Right atrium auricular region (tissue), 2 donors: ENCODE measurements at places on chromosomes 1 and 21. TPM values are rescaled to one million over a fixed set of nuclear protein-coding genes. Genes with fewer than 3 reads are reported as not detected.
A peak's percentile ranks its signal among the peaks of the same experiment; 100 is the strongest.

NCAM2 gene
- 2.3 TPM for total RNA-seq

C1QB gene
- total RNA-seq, result 82.5 TPM

GRCh38 chr1:73611681-73612080 lies 586.3 kb downstream of the LRRIQ3 start:
- H3K36me3 ChIP-seq, result no peaks in the 10 kb centered on the region
- H3K27ac ChIP-seq, result no peak overlapping the region
- no peak for DNase-seq
- no peaks in the 10 kb centered on the region for H3K4me1 ChIP-seq

DNA sequence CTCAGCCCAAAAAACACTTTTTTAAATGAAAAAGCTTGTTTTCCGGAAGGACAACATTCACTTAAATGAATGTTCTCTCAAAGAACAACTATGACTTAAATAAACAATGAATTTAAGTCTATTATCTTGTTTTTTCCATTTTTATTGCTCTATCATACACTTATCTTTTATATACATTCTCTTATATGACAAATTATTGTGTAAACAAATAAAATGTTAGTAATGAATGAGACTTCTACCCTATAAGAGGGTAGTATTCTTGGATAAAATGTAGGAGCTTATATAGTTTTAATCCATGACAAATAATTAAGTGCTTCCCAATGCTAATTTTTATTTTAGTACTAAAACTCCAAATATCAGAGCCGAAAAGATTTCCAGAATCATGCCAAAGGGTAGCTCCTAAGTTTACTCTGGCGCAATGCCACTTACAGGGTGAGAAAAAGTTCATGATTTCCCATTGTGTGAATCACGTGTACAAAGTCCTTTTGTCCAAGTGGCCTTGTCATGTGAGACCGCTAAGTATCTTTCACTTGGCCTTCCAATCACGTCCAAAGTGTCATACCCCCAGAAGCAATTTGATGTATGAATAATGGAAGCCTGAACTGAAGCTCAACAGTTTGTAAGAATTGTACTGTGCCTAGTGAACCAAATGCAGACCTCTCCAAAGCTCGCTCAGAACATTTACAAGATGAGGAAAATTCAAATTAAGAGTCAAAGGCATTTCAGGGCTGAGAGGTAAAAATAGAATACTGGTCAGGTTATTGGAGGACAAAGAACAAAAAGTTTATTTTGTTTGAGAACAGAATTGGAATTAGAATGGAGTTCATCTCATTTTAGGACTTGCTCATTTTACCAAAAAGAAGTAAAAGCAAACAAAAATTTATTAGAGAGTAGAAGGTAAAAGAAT lies 56.6 kb upstream of the C1orf21 start:
- no peaks in the 10 kb centered on the region for H3K27me3 ChIP-seq
- H3K27ac ChIP-seq, result peak overlapping the region; percentile 63
- H3K36me3 ChIP-seq, result no peaks in the 10 kb centered on the region
- H3K4me1 ChIP-seq, result no peaks in the 10 kb centered on the region

GRCh38 chr1:169240449-169241232 lies 127.0 kb downstream of the NME7 start:
- H3K27ac ChIP-seq, result no peak overlapping the region
- H3K4me1 ChIP-seq, result no peaks in the 10 kb centered on the region
- H3K36me3 ChIP-seq, result no peaks in the 10 kb centered on the region
- no peak overlapping the region for H3K4me3 ChIP-seq

DNA sequence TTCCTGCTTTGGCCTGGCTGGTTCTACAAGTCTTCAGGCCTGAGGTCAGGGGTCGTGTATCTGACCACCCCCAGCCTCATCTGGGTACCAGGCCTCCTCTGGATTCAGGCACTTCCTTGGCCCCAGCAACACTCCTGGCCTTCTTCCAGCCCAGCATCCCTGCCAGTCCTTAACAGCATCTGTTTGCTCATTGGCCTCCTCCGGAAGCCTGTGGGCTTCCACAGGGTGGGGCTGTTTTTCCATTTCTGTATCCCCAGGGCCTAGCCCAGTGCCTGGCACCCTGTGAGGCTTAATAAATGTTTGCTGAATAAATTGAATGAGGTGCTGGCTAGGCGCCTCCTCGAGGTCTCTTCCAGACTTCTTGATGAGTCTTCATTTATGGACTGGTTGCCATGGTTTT lies 21.5 kb upstream of the GPR37L1 start:
- no peak overlapping the region for H3K4me3 ChIP-seq
- no peaks in the 10 kb centered on the region for H3K27me3 ChIP-seq
- H3K36me3 ChIP-seq, result no peaks in the 10 kb centered on the region
- no peaks in the 10 kb centered on the region for H3K4me1 ChIP-seq
- DNase-seq, result no peak

GRCh38 chr1:43206600-43207228 lies 34.6 kb downstream of the CFAP57 start:
- peak overlapping the region; percentile 49 for H3K27ac ChIP-seq
- no peak for DNase-seq
- no peaks in the 10 kb centered on the region for H3K4me1 ChIP-seq

- H3K4me1 ChIP-seq, result no peaks in the 10 kb centered on the region
- H3K27ac ChIP-seq, result no peak overlapping the region
- peaks cover 38% of the 10 kb centered on the region for H3K36me3 ChIP-seq
- no peak overlapping the region for H3K4me3 ChIP-seq
- no peaks in the 10 kb centered on the region for H3K27me3 ChIP-seq
- DNase-seq, result no peak
Measured at GRCh38 chr1:77906019-77906545, 17.7 kb downstream of the NEXN start.

DNA sequence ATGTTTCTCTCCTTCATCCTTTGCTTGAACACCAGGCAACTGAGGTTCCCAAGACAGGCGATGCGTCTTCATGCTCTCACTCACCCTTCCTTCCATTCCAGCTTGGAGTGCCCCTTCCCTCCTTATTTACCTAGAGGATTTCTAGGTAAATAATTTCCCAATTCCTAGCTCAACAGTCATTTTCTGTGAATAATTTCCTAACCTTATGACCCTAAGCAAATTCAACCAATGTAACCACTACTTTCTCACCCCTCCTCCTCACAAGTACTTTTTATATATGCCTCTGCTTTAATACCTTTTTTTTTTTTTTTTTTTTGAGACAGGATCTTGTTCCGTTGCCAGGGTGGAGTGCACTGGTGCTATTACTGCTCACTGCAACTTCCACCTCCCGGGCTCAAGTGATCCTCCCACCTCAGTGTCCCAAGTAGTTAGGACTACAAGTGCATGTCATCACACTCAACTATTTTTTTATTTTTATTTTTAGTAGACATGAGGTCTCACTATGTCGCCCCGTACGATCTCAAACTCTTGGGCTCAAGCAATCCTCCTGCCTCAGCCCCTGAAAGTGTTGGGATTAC lies 86.7 kb downstream of the USP24 start:
- no peak overlapping the region for H3K4me3 ChIP-seq
- DNase-seq, result no peak
- H3K27me3 ChIP-seq, result no peaks in the 10 kb centered on the region
- H3K4me1 ChIP-seq, result no peaks in the 10 kb centered on the region
- peaks cover 92% of the 10 kb centered on the region for H3K36me3 ChIP-seq

DNA sequence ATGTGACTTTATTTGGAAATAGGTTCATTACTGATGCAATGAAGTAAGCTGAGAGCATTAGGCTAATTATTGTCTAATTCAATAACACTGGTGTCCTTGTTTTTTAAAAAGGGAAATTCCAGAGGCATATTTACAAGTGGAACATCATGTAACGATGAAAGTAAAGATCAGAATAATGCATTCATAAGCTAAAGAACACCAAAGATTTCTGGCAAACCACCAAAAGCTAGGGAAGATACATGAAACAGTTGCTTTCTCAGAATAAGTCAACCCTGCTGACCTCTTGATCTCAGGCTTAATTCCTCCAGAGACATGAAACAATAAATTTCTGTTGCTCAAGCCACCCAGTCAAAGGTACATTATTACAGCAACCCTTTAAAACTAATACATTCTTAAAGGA lies 20.3 kb upstream of the IFI16 start:
- no peaks in the 10 kb centered on the region for H3K36me3 ChIP-seq
- H3K27me3 ChIP-seq, result no peaks in the 10 kb centered on the region
- H3K4me3 ChIP-seq, result no peak overlapping the region
- H3K27ac ChIP-seq, result no peak overlapping the region

NIPAL3 gene
- 43.3 TPM for total RNA-seq

SLC19A2 gene
- 23.5 TPM for total RNA-seq

PLEKHM2 gene
- total RNA-seq, result 78.1 TPM

DNA sequence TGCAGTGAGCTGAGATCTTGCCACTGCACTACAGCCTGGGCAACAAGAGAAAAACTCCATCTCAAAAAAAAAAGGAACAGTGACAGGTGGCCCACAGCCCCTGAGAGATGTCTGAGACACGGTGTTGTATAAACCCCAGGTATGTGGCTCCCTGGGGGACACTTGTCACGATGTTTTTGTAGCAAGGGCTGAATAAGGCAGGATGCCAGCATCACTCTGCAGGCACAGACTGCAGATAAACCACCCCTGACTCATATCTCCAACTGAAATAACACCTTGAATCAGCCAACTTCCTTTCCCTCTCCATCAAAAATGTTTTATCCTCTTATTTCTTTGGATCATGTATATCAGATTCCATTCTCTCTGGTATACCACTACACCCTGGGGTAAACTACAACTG lies 52.5 kb downstream of the NMNAT2 start:
- no peaks in the 10 kb centered on the region for H3K27me3 ChIP-seq
- H3K36me3 ChIP-seq, result no peaks in the 10 kb centered on the region
- no peak overlapping the region for H3K4me3 ChIP-seq
- DNase-seq, result no peak
- peak overlapping the region; percentile 89 for H3K27ac ChIP-seq

- no peak overlapping the region for H3K27ac ChIP-seq
- H3K27me3 ChIP-seq, result no peaks in the 10 kb centered on the region
- H3K4me3 ChIP-seq, result no peak overlapping the region
- no peaks in the 10 kb centered on the region for H3K4me1 ChIP-seq
- no peak for DNase-seq
Measured at GRCh38 chr1:210490781-210491180, 162.1 kb downstream of the HHAT start.

ELF3 gene
- not detected for total RNA-seq

MSH4 gene
- total RNA-seq, result 0.12 TPM

SLC35D1 gene
- total RNA-seq, result 3.3 TPM

DNA sequence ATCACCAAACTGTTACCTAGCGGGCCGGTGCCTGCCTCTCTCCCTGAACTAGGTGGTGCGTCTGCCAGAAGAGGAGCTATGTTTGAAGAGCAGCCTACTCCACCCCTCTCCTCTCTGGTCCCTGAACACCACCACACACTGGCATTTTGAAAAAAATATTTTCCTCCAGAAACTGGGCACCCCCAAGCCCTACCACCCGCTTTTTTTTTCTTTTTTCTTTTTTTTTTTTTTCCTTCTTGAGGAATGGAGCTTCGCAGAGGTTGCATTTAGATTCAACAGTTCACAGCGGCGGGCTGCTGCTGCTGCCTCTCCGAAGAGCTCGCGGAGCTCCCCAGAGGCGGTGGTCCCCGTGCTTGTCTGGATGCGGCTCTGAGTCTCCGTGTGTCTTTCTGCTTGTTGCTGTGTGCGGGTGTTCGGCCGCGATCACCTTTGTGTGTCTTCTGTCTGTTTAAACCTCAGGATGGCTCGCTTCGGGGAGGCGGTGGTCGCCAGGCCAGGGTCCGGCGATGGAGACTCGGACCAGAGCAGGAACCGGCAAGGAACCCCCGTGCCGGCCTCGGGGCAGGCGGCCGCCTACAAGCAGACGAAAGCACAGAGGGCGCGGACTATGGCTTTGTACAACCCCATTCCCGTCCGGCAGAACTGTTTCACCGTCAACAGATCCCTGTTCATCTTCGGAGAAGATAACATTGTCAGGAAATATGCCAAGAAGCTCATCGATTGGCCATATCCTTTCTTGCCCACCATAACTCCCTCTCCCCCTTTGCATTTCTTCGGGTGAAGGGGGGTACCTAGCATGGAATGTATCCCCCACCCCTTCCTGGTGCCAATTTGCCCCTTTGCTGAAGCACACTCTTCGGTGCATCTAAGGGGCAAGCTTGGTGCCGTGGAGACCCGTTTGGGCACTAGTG lies at the start of gene CACNA1E:
CACNA1E (plus strand) TSS at position 233 of the 911 bp plus-strand sequence; CDS start at position 461, 228 bp downstream.
- no peak within 1 kb of the TSS for H3K27ac ChIP-seq
- DNase-seq, result no peak
- H3K4me3 ChIP-seq, result peak within 1 kb of the TSS; percentile 22
- H3K36me3 ChIP-seq, result no peaks in the 10 kb centered on the region
- no peaks in the 10 kb centered on the region for H3K4me1 ChIP-seq

DNA sequence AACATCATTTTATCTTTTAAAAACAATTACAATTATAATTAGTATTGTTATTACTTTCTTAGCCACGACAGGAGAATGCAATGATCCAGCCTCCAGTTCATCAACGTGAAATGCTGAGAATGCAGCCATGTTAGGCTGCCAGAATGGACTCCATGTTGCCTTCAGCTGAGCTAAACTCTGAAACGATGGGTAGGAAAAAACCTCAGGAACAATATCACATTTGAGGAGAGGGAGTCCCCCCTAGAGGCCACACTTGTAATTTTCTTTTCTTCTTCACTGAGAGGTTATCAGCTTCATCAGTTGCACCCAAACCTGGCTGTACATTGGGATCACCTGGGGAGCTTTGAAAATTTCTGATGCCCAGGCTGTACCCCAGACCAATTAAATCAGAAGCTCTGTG lies 34.6 kb upstream of the DNAH14 start:
- no peaks in the 10 kb centered on the region for H3K4me1 ChIP-seq
- H3K36me3 ChIP-seq, result no peaks in the 10 kb centered on the region
- no peak overlapping the region for H3K4me3 ChIP-seq
- no peak for DNase-seq

ARTN gene
- total RNA-seq, result not detected

SPRR2D gene
- total RNA-seq, result not detected

HCRTR1 gene
- not detected for total RNA-seq

GRCh38 chr1:43563876-43564539 lies 33.3 kb downstream of the PTPRF start:
- no peak overlapping the region for H3K4me3 ChIP-seq
- DNase-seq, result no peak

DNA sequence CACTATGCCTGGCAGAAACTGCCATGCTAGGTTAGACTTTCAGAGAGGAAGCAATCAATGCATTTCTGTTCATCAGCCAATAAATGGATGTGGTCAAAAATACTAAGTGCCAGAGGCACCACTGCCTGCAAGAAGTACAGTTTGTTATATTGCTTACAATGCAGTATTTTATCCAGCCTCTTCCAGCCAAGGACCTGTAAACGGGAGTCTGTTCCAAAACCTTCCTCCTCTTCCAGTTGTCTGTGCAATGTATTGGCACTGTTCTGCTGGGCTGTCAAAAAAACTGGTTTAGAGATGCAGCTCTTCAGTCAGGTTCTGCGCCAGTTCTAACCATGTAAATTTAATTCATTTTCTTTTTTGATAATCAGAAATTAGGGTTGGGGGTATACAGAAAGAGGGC lies 175.7 kb downstream of the EIF4G3 start:
- no peak overlapping the region for H3K27ac ChIP-seq
- no peak overlapping the region for H3K4me3 ChIP-seq
- H3K36me3 ChIP-seq, result no peaks in the 10 kb centered on the region
- no peaks in the 10 kb centered on the region for H3K4me1 ChIP-seq

GRCh38 chr1:204438628-204439027 lies 27.0 kb upstream of the PPP1R15B start:
- H3K27ac ChIP-seq, result peak overlapping the region; percentile 66
- peak; percentile 80 for DNase-seq
- no peak overlapping the region for H3K4me3 ChIP-seq
- H3K27me3 ChIP-seq, result no peaks in the 10 kb centered on the region
- peaks cover 74% of the 10 kb centered on the region for H3K36me3 ChIP-seq

IGSF9 gene
- total RNA-seq, result 2.0 TPM
